Bronchial epithelial cell (primary cell): ENCODE measurements at places on chromosomes 12 and 14.

DNA sequence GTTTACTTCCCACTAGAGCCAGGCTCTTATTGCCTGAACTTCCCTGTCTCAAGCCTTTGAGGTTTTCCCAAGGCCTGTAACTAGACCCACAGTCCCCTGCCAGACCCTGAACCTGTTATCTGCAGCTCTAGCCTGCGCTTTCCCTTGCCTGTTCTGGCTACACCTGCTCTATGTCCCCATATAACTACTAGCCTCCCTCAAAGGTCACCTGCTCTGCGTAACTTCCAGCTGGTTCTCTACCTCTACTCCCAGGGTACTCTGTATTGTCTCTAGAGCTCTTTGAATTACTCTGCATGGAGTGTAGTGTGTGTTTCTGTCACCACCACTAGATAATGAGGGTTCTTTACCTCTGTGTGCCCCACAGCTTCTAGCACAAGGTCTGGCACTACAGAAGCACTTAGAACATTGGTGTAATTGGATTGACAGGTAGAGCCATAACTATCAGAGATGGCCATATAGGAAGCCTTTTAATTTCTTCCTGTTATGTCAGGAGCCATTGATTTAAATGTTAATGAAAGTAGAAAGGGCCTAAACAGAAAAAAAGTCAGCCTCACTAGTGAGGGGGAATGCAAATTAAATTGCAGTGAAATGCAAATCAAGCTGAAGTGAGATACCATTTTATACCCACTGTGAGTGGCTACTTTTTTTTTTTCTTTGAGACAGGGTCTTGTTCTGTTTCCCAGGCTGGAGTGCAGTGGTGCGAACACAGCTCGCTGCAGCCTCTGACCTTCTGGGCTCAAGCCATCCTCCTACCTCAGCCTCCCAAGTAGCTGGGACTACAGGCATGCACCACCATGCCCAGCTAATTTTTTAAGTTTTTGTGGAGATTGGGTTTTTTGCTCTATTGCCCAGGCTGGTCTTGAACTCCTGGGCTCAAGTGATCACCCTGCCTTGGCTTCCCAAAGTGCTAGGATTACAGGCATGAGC, 47.8 kb downstream of the EID3 start:
- no peak for DNase-seq

GRCh38 chr14:40347675-40348074, 915.4 kb upstream of the FBXO33 start:
- DNase-seq, result no peak

DNA sequence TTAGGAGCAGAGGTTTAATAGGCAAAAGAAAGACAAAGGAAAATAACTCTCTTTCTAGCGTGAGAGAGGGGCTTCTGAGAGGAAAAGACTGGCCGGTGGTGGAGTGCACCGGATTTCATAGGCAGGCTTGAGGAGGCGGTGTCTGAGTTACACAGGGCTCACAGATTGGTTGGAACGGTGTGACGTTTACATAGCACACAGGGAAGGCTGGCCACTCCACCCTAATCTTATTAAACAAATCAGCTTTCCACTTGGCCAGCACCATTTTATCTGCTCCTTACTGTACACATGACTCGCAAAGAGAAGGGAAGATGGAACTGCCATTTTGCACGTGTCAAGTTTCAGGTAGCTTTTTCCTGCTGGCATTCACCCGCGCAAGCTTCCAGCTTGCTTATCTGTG, 587.7 kb downstream of the RPL10L start:
- no peak for DNase-seq

DNA sequence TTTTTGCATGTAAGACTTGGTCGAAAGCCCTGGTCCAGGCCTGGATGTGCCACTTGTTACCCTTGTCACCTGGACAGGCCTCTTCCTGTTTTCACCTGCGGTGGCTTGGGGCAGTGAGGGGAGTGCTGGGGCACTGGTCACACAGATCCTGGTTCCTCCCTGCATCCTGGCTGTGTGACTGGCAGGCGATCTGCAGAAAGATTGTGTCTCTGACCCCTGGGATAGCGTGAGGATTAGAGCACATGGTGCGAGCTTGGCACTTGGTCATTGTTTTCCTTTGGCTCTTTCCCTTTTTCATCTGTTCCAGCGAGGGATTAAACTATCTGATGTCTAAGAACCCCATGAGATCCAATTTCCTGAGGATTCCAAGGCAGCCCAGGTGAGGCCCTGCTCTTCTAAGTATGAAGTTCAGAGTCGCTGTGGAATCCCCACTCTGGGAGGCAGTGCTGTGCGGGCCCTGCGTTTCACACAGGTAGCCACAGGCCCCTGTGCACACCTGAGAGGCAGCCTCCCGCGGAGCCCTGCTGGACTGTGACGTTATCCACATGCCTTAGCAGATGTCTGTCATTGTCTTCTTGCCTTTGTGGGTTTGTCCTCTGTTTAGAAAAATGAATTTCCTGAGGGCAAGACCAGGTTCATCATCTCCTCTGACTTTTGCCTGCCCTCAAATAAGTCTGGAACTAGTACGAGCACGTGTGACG, 288.4 kb downstream of the CACNA1C start:
- DNase-seq, result no peak

DNA sequence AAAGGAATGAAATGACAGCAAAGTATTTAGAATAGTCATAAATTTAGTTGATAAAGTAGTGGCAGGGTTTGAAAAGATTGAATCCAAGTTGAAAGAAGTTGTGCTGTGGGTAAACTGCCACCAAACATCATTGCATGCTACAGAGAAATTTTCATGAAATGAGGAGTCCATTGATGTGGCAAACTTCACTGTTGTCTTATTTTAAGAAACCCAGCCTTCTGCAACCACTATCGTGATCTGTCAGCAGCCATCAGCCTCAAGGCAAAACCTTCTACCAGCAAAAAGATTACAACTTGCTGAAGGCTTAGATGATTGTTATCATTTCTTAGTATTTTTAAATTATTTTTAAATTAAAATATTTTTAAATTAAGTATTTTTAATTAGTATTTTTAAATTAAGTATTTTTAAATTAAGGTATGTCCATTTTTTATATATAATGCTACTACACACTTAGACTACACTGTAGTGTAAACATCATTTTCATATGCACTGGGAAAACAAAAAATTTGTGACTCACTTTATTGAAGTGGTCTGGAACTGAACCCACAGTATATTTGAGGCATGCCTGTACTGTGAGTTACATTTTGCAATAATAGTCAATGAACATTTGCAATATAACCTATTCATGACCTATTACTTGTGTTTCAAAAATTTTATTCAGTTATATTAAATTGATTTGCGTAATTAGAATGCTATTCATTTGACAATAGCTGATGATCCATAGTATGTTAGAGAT, 67.2 kb upstream of the SYT1 start:
- DNase-seq, result peak; percentile 25

DNA sequence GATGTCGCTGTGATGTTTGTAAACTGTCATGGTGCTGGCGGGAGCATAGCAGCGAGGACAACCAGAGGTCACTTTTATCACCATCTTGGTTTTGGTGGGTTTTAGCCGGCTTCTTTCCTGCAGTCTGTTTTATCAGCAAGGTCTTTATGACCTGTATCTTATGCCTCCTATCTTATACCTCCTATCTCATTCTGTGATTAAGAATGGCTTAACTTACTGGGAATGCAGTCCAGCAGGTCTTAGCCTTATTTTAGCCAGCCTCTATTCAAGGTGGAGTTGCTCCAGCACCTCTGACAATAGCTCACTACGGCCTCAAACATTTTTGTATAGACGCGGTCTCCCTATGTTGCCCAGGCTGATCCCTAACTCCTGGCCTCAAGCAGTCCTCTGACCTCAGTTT, 53.7 kb downstream of the B4GALNT3 start:
- DNase-seq, result peak; percentile 42

- peak; percentile 5 for DNase-seq
Observed at GRCh38 chr14:92103363-92103989, 2.9 kb downstream of the ATXN3 start.

- no peak for DNase-seq
Observed at GRCh38 chr14:75046899-75047298, 4.4 kb downstream of the MLH3 start.

DNA sequence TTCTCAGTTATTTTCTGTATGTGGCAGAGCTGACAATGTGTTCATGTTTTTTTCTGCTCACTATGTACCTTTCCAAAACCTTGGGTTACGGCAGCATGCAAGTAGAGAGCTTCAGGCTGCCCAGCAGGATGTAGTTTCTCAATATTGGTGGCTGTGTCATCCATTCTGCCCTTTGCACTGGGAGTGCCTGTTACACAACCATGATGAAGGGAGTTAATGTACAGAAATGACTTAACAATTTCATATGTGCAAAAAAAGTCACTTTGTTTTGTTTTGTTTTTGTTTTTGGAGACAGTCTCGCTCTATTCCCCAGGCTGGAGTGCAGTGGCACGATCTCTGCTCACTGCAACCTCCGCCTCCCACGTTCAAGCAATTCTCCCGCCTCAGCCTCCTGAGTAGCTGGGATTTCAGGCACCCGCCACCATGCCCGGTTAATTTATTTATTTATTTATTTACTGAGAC, 6.1 kb upstream of the CNIH1 start:
- DNase-seq, result peak; percentile 92

GRCh38 chr14:74533576-74533975, 40.0 kb downstream of the ISCA2 start:
- DNase-seq, result no peak

DNA sequence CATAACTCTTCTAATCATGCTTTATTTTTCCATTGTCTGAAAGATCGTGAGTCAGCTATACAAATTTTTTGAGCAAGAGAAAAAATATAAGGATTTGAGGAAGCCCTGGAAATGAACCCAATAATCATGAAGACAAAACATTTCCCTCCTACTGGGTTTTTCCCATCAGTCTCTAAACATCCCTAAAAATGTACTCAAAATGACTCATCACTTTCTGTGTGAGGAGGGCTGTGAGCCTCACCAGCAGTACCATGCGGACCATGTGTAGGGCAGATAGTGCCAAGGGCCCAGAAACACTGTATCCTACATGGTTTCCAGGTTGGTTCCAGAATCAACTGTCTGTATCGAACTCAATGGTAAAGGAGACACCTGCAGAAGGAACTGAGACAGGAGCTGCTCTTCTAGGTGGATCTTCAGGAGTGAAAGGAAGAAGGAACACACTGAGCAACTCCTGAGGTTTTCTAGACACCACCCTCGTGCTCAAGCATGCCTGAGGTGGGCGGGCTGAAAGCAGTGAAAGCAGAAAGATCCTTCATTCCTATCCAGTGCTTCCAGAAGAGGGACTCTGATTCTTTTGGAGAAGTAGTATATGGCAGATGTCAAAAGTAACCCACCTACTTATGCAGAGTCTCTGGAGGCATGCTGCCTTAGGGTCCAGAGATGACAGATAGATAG, 48.6 kb upstream of the RHOJ start:
- peak; percentile 37 for DNase-seq
